ENCODE measurements at places on chromosomes 12 and 14.

GRCh38 chr12:71312768-71313403 is 126.7 kb upstream of the LGR5 start:
- DNase-seq: no peak

DNA sequence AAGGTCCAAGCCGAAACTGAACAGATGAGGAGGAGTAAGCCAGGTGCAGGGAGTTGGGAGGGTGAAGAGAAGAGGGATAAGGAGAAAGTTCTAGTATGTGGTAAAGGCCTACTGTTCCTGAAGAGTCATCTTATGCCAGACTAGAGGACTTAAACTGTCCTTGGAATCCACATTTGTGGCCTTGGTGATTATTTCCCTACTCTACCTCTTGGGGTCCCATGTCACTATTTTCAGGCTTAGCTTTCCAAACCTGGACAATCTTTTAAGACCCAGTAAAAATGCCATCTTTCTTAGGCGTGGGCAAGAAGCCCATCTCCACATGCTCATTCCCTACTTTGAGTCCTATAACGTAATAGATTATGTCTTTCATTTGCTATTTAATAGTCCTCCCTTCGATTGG is 40.1 kb upstream of the CRY1 start:
- no peak for DNase-seq

GRCh38 chr12:74539261-74539660 is 1.6 kb downstream of the ATXN7L3B start:
- DNase-seq: no peak

DNA sequence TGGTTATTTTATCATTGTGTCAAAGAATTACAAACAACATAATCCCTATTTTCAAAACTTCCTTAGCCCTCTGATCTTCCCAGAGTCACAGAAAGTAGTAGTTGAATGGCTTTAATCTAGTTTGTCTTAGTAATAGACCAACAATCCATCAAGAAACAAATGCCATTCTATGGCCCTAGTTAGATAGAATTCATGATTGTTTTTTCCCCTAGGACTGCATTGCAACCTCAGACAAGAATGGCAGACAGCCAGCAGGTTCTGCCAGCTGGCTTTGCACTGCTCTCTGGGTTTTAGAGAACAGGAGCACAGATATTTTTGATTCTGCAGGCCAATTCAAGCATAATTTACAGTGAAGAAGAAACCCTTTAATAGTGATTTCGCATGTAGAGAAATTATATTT is 33.8 kb downstream of the SYT1 start:
- DNase-seq: peak; percentile 79

DNA sequence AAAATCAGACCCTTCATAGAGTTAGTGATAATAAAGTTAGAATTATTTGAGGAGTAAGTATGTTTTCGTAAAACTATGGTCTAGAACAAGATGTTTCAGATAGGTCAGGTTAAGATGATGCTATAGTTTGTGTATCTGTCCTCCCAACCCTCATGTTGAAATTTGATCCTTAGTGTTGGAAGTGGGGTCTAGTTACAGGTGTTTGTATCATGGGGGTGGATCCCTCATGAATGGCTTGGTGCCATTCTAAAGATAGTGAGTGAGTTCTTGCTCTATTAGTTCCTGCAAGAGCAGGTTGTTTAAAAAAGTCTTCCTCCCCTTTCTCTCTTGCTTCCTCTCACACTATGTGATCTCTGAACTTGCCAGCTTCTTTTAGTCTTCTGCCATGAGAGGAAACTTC is 707.3 kb upstream of the FOXG1 start:
- DNase-seq: no peak

DNA sequence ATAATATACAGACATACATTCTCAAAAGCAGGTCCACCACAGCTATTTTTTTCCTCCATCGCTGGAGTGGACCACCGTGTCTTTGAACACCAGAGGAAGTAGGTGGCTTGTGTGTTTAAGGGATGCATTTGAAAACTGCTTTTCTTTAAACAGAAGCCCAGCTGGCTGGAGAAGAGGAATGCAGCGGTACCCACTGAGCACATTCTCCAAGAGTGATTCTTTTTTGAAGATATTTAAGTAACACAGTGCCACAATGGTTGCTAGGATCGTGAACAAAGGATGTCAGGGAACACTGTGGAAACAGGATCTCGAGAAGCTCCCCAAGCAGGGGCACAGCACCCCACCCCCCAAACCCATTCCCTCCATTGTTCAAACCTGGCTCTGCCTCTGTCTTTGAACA is 286.6 kb upstream of the PWP1 start:
- DNase-seq: no peak

GRCh38 chr14:81517798-81518398 is 15.8 kb downstream of the SEL1L start:
- DNase-seq: peak; percentile 4

DNA sequence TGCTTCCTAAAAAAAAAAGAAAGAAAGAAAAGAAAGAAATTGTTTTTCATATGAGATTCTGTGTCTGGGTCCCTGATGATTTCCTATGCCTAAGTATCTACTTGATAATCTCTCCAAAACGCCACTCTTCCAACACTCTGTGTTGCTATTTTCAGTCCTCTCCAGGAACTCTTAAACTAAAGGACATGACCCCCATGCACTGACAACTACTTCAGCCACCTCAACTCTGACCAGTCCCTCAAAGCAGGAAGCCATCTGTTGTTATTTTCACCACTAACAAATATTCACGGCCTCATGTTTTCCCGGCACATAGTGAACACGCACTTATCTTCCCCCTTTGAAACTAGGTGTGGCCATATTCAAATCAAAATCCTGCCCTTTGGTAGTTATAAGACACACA is 259.3 kb downstream of the PPFIA2 start:
- DNase-seq: no peak

DNA sequence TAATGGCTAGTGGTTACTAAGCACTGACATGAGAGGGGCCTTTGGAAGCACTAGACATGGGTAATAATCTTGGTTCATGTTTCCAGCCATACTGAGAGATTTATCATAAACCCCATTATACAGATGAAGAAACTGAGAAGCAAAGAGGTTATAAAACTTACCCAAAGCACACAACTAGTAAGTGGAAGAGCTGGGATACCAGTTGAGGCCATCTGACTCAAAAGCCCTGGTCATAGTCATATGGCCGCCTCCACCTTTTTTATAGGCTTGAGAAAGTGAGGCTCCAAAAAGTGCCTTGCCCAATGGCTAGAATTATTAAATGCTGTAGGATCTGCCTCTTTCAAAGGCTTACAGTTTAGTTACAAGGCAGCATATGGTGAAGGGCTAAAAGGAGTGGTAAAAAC is 944 bp downstream of the TXNRD1 start:
- no peak for DNase-seq

GRCh38 chr12:74732164-74732784 is 194.6 kb downstream of the ATXN7L3B start:
- DNase-seq: no peak

DNA sequence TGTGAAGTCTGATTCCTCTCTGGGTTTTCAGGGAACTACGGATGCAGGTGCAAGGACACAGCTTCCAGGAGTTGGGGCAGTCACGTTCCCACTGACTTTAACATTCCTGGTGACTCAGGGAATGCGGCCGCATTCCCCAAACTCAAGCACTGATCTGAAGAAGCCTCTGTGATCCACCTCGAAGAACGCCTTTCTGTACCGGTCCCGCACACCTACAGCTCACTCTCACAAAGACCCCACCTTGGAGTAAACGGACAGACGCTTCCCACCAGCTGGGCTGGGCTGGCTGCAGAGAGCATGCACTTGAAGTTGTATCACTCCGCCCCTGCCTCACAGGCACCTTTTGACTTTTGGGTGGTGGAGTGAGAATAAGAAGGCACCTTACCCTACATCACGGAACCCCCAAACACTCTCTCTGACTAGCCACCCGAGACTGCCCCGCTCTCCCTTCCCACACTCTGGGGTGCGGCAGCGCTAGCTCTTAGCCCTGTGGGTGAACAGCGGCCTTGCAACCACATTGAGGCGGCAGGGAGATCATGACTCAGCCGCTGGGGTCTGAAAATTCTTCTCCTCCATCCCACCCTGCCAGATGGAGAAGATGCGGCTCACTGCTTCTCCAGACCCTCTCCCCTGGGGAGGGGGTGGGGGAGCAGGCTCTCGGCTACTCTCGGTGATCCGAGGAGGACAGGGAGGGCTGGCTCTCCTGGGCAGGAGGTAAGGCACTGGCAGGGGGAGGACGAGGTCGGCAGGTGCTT is 23.7 kb upstream of the HDAC7 start:
- no peak for DNase-seq

- no peak for DNase-seq
These were observed 433.8 kb downstream of the FUT8 start for GRCh38 chr14:65846196-65846868.

GRCh38 chr14:61342486-61342885 is 21.1 kb downstream of the PRKCH start:
- DNase-seq: no peak

GRCh38 chr14:23663127-23663526 is 27.0 kb downstream of the DHRS2 start:
- no peak for DNase-seq

DNA sequence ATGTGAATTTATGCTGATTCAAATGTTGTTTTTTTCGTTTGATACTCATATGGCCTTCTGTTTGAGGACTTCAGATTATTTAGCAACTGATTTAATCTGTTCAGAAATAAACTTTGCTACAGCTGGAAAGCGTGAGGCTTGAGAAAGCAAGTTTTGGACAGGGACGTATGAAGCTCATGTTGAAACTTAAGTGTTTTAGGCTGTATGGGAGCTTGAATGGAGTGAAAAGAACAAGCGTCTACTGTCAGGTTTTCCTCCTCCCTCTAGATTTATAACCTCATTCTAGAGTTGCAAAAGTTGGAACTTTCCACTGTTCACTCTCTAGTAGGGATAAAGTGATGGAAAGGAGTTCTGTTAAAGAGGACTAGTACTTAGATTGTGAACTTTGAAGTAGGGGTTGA is 1.0 kb downstream of the PRPF39 start:
- peak; percentile 31 for DNase-seq

DNA sequence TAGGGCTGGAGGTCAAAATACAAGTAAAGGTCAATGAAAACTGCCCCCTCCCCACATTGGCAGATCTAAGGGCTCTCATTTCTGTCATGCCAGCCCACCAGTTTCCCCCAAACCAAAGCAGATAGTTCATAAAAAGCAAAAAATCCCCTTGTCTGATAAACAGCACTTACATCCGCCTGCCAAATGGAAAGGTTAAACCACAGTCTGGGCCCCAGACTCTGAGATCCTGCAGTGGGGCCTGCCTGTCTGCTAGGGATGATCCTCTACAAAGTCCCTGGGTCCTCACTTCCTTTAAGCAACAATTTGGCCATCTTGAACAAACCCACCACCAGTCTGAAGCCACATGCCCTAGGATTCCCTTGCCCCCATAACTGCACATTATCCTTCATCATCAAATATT is 9.7 kb upstream of the RPS26 start:
- DNase-seq: no peak

DNA sequence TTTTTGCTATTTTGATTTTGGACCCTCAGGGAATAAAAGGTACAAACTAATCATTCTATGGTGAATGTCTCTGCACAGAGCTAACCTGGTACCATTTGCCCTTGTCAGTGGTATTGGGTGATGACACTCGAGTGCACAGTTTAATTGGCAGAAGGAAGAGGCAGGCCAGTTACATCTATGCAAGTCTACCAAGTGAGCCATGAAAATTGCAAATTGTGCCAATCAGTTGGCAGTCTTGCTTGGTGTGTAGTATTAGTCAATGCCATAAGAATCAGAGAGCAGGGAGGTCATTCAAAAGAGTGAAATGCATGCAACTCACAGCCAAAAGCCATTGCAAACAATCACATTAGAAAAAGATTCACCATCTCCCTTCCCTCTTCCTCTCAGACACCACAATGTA is 479.6 kb downstream of the ADAMTS20 start:
- DNase-seq: no peak

DNA sequence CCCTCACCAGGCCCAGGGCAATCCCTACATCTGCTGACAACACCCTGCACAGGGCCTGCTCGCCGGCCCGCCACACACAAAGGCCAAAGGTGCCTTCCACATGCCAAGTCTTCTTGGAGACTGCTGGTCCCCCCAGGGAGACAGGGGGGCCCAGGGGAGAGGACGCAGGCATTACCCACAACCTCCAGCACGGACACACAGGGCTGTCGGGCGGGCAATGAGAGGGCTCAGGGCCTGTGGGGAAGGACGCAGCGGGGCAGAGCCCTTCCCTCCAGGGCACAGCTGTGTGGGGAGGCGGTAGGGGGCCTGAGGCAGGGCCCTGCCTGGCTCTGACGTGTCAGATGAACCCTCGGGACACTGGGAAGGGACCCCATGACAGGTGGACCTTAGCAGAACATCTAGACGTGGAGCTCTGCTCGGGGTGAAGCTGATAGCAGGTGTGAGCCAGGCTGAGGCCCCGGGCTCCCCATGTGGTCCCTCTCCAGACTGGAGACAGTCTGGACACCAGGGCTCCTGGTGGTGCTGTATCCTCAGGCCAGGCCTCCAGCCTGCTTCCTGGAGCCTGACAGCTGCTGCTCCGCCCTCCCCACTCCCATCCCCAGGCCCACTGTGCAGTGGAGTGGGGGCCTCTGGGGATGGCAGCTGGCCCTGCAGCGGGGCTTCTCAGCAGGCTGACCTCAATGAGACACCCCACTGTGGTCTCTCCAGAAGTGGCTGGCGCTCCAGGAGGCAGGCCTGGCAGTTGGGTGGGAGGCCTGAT is 31.6 kb upstream of the NUDT14 start:
- DNase-seq: no peak

DNA sequence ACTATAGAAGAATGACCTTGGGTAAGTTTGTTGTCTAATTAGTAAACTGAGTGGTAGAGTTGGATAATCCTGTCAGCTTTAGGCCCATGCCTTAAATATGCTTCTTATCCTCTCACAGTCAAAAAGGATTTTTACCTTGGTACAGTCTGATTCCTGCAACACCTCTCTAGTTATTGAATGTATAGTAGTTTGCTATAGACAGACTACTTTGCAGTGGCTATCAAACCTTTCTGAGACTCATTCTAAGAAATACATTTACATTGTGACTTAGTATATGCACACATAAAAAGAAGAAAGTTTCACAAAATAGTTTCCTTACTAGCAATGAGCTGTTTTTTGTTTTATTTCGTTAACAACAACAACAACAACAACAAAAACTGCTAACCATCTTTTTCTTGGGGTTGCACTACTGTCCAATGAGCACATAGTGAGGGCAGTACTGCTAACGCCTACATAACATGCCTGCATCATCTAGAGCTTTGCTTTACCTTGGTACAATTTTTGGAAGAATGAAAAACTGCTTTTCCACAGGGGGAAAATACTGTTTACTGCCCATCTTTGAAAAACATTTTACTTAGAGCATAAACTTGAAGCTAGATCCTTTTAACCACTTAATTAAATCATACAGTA is 28.5 kb downstream of the WNK1 start:
- DNase-seq: no peak

DNA sequence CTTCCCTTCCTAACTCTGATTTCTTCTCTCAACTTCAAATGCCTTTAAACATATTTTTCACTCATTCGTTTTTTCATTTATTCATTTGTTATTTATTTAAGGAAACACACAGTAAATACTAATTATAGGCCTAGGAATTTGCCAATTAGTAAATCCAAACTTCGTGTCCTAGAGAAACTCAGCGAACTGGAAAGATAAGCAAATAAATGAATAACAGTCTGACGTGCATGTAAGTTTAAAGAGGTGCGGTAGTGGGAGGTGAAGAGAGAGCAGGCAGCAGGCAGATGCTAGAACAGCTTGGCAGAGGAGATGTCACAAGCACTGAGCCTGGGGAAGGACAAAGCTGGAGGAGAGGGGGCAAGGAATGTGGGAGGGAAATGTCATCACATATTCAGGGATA is 228.2 kb downstream of the DPY19L2 start:
- no peak for DNase-seq

- DNase-seq: no peak
These were observed 617.5 kb downstream of the VRK1 start for GRCh38 chr14:97414718-97415098.

All from lung microvascular endothelial cell (primary cell).